AG04450 (cell line): ENCODE measurements at places on chromosomes 13 and 19.
A peak's percentile ranks its signal among the peaks of the same experiment; 100 is the strongest.

- no peak for DNase-seq
These were observed 9.0 kb downstream of the MIER2 start for GRCh38 chr19:335486-336066.

DNA sequence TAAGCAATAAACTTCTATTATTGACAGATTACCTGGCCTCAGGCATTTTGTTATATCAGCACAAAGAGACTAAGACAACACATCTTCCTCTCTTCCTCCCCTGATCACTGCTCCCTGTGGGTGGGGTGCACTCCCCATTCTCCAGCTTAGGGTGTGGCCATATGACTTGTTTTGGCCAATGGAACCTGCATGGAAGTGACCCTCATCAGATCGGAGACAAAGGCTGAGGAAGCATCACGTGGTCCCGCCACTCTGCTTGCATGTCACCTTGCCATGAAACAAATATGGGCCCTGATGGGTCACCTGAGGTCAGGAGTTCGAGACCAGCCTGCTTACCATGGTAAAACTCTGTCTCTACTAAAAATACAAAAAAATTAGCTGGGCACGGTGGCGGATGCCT lies 13.7 kb upstream of the CCL25 start:
- DNase-seq: no peak

- DNase-seq: no peak
These were observed 957.1 kb downstream of the PCDH9 start for GRCh38 chr13:66273011-66273410.

- DNase-seq: no peak
These were observed 521.5 kb upstream of the SPRY2 start for GRCh38 chr13:80862456-80862855.

GRCh38 chr19:39342647-39343305 lies 555 bp downstream of the SAMD4B start:
- DNase-seq: no peak

- DNase-seq: no peak
These were observed 467.3 kb downstream of the DACH1 start for GRCh38 chr13:71399631-71400215.

DNA sequence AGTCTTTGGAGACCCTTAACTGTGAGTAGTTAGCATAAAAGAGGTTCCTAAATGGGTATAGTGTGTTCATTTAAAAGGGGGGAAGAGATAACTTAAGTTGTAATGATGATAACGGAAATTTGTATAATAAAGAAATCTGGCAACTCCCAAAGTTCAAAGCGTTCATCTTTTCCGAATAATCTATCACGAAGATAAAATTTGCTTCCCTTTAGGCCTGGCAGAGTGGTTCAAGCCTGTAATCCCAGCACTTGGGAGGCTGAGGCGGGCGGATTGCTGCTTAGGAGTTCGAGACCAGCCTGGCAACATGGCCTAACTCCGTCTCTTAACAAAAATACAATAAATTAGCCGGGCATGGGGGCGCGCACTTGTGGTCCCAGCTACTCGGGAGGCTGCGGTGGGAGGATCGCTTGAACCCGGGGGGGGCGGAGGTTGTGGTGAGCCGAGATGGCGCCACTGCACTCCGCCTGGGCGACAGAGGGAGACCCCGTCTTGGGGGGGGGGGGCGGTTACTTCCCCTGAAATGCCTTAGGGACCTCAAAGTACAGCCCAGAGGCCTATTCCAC lies 934 bp downstream of the N4BP2L2 start:
- no peak for DNase-seq

GRCh38 chr13:41858780-41859179 lies 102.1 kb downstream of the VWA8 start:
- DNase-seq: no peak

- DNase-seq: no peak
These were observed 52.8 kb downstream of the GATAD2A start for GRCh38 chr19:19458110-19458816.

- no peak for DNase-seq
These were observed 160.3 kb downstream of the ITGBL1 start for GRCh38 chr13:101612735-101613134.

DNA sequence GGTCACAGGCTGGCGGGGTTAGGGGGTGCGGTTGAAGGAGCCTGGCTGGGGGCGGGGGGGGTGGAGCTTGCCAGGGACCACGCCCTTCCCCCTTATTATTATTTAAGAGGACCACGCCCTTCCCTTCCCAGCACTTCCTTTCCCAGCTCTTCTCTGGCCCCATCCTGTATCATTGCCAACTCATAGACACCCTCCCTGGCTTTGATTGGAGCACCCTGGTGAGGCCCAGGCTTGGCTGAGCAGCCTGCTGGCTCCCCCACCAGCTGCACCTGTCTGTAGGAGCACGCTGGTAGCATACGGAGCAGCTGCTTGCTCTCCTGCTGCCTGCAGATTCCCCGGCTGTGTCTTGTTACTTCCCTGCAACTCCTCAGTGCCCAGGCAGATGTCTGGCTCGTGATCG lies 62.5 kb upstream of the PDX1 start:
- DNase-seq: no peak

DNA sequence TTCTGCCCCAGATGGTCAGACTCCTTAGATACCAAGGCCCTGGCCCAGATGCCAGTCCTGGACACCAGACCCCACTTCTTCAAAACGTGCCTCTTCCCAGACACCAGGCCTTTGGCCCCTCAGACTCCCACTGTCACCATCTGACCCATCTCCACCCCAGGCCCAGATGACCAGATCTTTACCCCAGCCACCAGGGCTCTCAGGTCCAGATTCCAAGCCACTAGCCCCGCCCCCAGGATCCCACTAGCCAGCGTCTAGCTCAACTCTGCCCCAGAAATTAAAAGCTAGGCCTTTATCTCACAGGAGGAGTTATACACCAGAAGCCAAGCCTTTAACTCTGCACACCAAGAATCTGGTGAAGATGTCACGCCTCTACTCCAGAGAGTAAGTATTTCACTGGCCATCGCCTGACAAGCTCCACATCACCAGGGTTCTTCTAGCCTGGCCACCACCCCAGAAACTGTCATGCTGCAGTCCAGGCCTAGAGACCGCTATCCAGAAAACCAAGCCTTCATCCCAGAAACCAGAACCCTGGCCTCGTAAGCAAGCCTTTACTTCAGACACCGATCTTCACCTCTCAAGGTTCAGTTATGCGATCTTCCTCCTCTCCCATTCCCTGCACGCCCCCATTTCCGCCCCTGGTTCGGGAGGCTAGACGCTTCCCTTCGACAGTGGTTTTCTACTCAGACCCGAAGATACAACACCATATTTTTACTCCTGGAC lies 595 bp downstream of the XAB2 start:
- no peak for DNase-seq

- DNase-seq: no peak
These were observed 111.5 kb downstream of the TEX26 start for GRCh38 chr13:31043957-31044356.

GRCh38 chr13:110250258-110250891 lies 56.6 kb downstream of the COL4A1 start:
- DNase-seq: no peak

- DNase-seq: peak; percentile 37
These were observed 20.6 kb upstream of the TNFSF11 start for GRCh38 chr13:42553098-42554046.

- no peak for DNase-seq
These were observed 130.9 kb downstream of the SHISA2 start for GRCh38 chr13:25920931-25921330.

- no peak for DNase-seq
These were observed 246.5 kb upstream of the MIR17HG start for GRCh38 chr13:91100944-91101343.

DNA sequence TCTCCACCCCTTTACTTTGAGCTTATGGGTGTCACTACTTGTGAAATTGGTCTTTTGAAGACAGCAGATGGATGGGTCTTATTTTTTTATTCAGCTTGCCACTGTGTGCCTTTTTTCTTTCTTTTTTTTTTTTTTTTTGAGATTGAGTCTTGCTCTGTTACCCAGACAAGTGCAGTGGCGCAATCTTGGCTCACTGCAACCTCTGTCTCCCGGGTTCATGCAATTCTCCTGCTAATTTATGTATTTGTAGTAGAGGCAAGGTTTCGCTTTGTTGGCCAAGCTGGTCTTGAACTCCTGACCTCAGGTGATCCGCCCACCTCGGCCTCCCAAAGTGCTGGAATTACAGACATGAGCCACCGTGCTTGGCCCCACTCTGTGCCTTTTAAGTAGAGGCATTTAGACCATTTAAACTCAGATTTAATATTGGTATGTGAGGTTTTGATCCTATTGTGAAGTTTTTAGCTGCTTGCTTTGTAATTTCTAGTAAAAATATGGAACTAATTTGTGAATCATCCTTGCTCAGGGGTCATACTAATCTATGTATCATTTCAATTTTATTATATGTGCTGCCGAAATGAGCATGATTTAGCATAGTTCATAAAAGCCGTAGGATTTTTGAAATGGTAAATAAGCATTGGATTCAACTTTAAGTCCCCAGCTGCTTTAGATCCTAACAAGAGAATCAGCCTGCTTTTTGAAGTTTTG lies 584.5 kb downstream of the SLITRK1 start:
- DNase-seq: no peak

DNA sequence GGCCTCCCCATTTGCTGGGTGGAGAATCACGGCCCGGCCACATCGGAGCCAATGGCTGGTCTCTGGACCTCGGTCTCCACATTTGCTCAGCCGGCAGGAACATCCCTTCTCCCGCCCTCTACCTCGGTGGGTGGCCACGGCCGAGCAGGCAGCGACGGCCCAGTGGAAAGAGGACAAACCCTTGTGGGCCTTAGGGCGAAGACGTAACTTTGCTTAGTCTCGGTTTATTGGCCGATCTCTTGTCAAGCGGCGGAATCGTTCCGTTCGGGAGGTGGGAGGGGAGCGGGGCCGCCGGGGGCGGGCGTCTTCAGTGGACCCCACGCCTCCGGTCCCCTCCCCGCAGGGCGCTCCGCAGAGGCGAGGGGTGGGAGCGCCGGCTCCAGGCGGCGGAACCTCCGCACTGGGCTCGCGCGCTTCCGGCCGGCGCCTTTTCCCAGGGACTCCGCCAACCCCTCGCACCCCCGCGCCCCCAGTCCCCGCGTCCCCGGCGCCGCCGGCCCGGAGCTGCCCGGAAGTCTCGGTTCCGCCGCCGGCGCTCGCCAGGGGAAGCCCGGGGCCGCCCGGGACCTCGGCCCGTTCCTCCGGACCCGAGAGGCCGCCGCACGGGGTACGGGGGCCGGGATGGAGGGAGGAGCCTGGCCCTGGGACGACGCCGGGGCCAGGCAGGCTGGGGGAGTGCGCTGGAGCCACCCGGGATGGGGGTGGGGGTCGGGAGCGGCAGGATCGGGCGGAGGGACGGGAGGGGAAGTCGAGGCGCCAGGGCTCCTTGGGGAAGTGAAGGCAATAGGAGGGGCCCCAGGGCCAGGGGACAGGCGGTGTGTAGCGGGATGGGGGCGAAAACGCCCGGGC lies at the start of gene ZNF580:
TSS of gene ZNF580 (plus strand) at position 426 of the 849 bp plus-strand sequence. CDS start 1,507 bp downstream, outside the sequence.
- DNase-seq: no peak

- DNase-seq: no peak
These were observed 67.8 kb downstream of the SACS start for GRCh38 chr13:23365652-23366051.

GRCh38 chr13:50794226-50794625 lies 49.3 kb downstream of the DLEU7 start:
- no peak for DNase-seq

GRCh38 chr19:17874758-17875135 lies 3.0 kb downstream of the SLC5A5 start:
- DNase-seq: no peak
